ENCODE measurements at places on chromosomes 6 and 20.

GRCh38 chr6:166259296-166259977 is 48.8 kb downstream of the PRR18 start:
- DNase-seq = no peak

GRCh38 chr6:37618916-37619590 is 78.6 kb downstream of the MDGA1 start:
- DNase-seq = no peak

DNA sequence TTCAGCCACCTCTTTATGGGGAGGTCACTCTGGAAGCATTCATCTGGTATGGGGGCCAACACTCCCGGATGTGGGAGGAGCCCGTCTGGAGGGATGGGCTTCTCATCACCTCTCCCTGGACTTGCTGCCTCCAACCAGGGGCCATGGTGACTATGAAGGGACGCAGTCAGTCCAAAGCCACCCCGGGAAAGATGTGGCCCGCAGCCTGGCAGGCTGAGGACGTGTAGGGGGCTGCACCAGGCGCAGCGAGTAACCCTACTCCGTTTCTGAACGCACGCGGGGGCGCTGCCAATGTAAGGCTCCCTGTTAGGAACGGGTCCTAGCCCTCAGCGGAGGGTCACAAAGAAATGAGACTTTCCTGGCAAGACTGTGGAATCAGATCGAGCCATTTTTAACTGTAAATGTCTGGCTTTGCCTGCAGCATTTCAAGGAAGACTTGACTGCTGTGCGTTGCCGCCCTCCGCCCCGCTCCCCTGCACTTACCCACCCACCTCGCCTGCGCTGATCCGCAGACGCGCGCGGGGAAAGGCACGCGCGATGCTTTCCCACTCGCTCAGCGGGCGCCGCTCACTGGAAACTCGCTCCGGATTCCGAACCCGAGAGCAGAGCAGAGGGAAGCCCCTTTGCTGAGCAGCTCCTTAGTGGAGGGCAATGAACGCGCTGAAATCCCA is 55.1 kb downstream of the IL20RA start:
- no peak for DNase-seq

GRCh38 chr6:97294451-97294850 is 11.4 kb upstream of the MMS22L start:
- peak; percentile 34 for DNase-seq

DNA sequence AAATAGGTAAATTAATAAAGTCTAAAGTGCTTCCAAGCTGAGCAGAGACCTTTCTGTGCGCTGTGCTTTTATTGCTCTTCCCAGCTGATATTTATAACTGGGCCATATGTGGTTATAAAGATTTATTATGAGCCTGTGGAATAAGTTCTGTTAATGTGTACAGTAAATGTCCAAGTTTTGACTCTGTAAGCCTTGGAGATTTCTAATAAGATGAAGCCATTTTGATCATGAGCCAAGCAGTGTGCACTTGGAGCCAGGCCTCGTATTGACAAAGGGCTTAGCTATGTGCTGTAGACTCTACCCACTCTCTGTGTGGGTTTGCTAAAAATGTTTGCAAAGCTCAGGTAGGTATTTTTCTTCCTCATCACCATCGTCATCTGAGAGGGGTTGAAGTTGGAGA is 361.1 kb downstream of the FOXA2 start:
- no peak for DNase-seq

GRCh38 chr6:104182811-104183210 is 676.9 kb downstream of the HACE1 start:
- DNase-seq = peak; percentile 77
